Calu3 (cell line): ENCODE measurements at places on chromosomes 6 and 20.

DNA sequence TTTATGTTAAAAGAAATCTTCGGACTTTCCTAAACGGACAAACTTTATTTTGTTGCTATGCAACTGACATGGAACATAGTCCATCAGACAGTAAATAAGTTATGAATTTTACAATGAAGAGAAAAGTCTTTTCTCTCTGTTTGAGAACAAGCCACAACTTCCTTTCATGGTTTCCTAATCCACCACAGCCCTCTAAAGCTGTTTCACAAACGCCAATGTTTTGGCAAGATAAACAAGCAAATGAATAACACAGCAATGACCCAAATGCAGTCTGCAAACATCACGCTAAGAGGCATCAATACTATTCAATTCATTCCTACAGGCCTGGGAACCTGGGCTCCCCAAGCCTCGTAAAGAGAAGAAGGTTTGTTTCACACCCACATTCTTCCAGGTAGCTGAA lies 60.4 kb downstream of the HAO1 start:
- no peak for DNase-seq

DNA sequence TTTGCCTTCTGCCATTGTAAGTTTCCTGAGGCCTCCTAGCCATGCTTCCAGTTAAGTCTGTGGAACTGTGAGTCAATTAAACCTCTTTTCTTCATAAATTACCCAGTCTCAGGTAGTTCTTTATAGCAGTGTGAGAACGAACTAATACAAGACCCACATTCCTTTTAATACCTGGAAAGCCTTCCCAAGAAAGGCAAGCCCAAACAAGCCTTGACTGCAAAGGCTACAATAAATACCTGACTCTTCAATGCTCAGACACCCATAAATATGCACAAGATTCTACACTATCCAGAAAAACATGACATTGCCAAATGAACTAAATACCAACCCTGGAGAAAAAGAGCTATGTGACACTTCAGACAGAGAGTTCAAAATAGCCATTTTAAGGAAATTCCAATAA lies 338.8 kb downstream of the HAO1 start:
- no peak for DNase-seq

- DNase-seq = peak; percentile 15
Measured at GRCh38 chr6:42970871-42971612, 7.9 kb downstream of the PEX6 start.

GRCh38 chr6:120805276-120805675 lies 529.0 kb downstream of the TBC1D32 start:
- no peak for DNase-seq

DNA sequence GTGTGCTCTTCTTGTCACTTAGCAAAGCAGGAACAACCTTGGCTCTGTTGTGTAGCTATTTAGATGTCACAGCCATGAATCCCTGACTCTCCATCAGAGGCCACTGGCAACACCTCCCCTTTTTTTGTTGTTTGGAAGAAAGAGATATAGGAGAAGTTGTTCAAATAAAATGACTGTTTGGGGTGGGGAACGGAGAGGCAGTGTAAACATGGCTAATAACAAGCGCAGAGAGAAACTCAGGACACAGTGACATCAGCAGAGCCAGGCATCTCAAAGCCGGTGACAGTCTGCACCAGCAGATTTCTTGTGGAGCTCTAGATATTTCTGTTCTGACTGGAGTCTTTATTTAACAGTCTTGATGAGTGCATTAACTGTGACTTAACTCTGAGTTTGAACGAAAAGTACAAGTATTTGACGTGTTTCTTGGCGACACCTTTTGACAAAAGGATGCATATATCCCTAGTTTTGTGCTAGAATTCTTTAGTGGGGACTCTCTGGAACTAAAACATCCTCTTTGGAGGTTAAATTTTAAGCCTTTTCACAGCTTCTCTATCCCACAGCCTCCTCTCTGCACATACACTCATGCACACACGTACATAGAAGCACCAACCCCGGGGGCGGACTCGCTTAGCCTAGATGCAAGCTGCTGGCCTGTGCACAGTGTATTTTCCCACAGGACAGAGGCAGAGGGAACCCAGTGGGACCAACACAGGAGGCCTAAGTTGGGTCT lies 53.8 kb downstream of the ADAT2 start:
- no peak for DNase-seq

DNA sequence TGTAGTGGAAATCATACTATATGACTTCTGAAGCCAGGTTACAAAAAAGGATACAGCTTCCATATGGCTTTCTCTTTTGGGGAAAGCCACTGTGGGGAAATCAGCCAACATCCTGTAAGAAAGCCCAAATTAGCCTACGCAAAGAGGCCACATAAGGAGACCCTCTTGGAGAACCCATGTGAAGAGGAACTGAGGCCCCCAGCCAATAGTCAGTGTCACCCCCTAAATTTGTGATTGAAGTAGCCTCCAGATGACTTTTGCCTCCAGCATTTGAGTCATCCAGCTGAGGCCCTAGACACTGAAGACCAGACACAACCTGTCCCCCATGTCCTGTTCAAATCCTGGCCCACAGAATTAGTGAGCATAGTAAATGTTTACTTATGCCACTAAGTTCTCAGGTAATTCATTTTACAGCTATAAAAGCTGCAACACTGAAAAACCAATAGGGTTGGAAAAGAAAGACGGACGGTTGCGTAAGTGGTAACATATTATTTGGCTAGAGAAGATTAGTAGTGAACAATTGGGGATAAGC lies 60.4 kb downstream of the HMGCLL1 start:
- DNase-seq = no peak
